ENCODE measurements at places on chromosomes 2 and 18.

GRCh38 chr18:32021756-32022564, 3.3 kb downstream of the RNF125 start:
- DNase-seq = no peak

GRCh38 chr2:77629539-77629938, 107.4 kb upstream of the LRRTM4 start:
- no peak for DNase-seq

DNA sequence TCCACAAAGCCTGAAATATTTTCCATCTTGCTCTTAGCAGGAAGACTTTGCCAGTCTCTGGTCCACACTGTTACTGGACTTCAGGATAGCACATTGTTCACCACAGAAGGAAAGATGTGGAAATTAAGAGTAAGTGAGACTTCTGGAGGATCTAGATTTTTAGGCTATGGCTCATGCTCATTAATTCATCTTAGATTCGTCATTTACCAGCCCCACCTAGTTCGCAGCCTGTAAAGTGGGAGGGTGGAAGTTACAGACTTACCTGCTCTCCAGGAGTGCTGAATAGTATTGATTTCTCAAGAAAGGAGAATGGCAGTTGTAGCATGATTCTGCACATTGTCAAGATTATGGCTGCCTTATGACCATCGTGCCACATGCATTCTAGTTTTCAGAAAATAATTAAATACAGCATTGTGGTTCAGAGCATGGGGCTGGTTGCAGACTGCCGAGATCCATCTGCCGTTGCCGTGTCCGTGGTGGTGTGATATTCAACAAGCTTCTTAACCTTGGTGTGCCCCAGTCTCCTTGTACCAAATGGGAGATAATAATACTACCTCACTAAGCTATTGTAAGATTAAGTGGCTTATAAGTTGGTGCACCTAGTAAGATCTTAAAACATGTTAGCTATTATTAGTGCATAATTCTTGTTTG, 56.8 kb downstream of the RNF144A start:
- DNase-seq = no peak

- DNase-seq = no peak
Observed at GRCh38 chr2:150605664-150606063, 118.2 kb upstream of the RND3 start.

- DNase-seq = no peak
Observed at GRCh38 chr2:110157153-110157793, 41.7 kb upstream of the MALL start.

- DNase-seq = no peak
Observed at GRCh38 chr2:220619525-220620220, 952.4 kb downstream of the EPHA4 start.

DNA sequence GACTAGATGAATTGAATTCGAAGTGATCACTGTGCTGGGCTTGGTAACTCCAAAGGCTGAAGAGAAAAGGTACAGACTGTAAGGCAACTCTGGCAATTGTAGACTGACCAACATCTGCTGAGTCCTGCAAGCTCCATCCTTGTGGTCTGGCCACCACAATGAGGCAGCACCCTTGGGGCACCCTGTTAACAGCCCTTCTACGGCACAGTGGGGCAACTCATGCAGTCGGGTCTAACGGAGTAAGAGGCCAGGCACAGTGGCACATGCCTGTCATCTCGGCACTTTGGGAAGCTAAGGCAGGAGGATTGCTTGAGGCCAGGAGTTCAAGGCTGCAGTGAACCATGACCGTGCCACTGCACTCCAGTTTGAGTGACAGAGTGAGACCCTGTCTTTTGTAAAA, 126.8 kb downstream of the ZAP70 start:
- no peak for DNase-seq

DNA sequence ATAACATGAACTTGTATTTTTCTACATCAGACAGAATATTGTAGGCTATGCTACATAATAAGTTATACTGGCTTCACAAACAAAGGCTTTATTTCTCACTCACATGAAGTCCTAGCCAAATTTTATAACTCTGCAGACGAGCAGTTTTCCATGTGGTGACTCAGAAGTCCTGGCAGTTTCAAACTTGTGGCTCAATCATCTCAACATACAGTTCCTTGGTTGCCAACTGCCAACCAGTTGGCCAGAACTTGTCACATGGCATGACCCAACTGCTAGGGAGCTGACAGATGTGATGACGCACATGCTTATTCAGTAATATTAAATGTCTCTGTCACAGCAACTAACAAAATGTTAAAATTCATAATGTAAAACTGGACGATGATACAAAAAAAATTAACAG, 63.8 kb upstream of the ZC3H15 start:
- no peak for DNase-seq

DNA sequence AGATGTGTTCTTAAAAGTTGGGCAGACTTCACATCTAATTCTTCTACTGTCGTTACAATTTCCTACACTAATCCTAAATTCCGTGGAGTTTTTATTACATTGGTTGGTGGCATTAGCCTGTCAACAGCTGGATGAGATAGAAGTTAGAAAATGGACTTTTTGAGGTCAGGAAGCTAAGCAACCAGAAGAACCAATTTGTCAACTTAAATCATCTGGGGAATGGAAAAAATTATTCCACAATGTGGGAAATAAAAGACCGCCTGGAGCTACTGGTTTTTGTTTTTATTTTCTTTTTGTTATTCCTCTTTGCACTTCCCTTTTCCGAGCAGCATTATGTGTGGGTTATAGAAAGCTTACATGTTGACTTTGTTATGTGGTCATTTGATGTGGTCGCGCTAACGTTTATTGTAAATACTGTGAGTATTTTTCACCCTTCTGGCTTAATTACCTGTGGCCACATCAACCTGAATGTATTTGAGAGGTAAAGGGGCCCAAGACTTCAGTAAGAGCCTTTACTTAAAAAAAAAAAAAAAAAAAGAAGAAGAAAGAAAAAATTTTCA, 75.3 kb downstream of the PTPRM start:
- DNase-seq = no peak

GRCh38 chr2:145116834-145117725, 597.2 kb upstream of the ZEB2 start:
- DNase-seq = no peak

DNA sequence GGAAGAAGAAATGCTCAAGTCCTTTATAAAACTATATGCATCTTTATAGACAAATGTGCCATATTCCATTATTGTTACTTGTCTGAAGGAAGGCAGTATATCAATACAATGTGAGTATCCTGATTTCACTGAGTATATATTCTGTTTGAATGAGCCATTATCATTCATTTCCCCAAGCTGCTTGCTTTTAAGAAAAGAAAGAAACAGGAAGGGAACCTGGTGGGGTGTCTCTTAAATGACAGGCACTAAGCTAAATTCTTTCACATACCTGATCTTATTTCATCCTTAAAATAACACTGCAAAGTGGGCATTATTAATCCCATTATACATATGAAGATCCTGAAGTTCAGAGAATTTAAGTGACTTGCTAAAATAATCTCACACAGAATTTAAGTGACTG, 307.9 kb downstream of the SLC8A1 start:
- no peak for DNase-seq
